Breast epithelium (tissue), 4 donors: ENCODE measurements at places on chromosomes 2 and 18. TPM values are rescaled to one million over a fixed set of nuclear protein-coding genes. Genes with fewer than 3 reads are reported as not detected.

GRCh38 chr2:233976087-233976486, 58.9 kb downstream of the TRPM8 start:
- DNase-seq = no peak
- no peak overlapping the region for H3K4me3 ChIP-seq
- no peaks in the 10 kb centered on the region for H3K4me1 ChIP-seq
- no peaks in the 10 kb centered on the region for H3K36me3 ChIP-seq
- H3K27me3 ChIP-seq = no peaks in the 10 kb centered on the region
- no peak overlapping the region for H3K27ac ChIP-seq

GRCh38 chr2:63796796-63797195, 44.9 kb upstream of the UGP2 start:
- H3K36me3 ChIP-seq = no peaks in the 10 kb centered on the region
- no peak overlapping the region for H3K27ac ChIP-seq
- no peaks in the 10 kb centered on the region for H3K27me3 ChIP-seq

- H3K4me1 ChIP-seq = no peaks in the 10 kb centered on the region
- H3K36me3 ChIP-seq = no peaks in the 10 kb centered on the region
- no peak for DNase-seq
- no peaks in the 10 kb centered on the region for H3K27me3 ChIP-seq
These were observed 82.8 kb downstream of the EPB41L3 start for GRCh38 chr18:5461041-5461440.

DNA sequence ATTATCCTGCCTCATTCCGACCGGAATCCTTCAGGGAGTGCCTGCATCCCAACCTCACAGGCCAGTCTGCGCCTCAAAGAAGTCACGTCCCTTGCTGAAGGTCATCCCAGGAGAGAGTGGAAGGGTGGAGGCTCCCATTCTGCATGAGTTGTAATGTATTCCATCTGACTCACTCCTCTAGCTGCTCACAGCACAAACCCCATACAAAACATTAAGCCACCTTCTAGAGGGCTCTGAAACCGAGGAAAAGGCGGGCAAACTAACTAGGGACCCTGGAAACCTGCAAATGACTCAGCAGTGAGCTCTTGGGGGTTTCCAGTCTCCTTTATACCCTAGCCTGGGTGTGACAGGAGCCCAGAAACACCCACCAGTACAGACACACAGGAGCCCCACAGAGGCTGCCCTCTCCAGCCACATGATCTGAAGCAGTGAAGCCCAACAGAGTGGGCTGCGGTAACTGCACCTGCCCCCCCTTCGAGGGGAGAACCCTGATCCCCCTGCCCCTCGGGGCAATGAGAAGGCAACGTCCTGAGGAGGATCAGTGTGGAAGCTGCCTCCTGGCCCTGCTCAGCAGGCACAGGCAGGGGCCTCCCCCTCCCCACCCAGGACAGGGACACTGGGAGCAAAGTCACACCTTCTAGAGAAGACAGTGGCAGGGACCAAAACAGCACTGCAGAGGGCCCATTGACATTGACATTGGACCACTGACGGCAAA, 69.3 kb upstream of the SNTG2 start:
- H3K27ac ChIP-seq = no peak overlapping the region
- DNase-seq = no peak
- no peaks in the 10 kb centered on the region for H3K4me1 ChIP-seq
- H3K36me3 ChIP-seq = no peaks in the 10 kb centered on the region
- no peak overlapping the region for H3K4me3 ChIP-seq
- H3K27me3 ChIP-seq = no peaks in the 10 kb centered on the region

DNA sequence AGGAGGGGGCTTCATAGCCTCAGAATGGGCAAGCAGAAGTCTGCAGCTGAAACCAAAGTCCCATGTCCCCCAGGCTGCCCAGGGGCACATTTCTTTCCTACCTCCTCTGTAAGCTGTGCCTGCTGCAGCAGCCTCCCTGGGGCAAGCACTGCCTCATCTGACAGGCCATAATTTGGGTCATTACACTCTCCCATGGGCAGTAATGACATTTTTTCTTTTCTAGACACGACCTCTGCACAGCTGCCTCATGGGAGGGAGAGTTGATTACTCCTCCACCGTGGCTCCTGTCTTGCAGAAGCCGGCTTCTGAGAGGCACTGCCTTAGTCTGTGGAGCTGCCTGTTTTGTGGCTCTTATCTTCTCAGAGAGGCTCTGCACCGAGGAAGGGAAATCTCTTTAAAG, 268.9 kb downstream of the TDRD15 start:
- no peaks in the 10 kb centered on the region for H3K36me3 ChIP-seq
- DNase-seq = no peak
- no peaks in the 10 kb centered on the region for H3K4me1 ChIP-seq
- no peak overlapping the region for H3K27ac ChIP-seq
- no peaks in the 10 kb centered on the region for H3K27me3 ChIP-seq

GRCh38 chr2:217107480-217107879, 247.6 kb upstream of the TNP1 start:
- no peak overlapping the region for H3K4me3 ChIP-seq
- no peak for DNase-seq
- H3K27me3 ChIP-seq = no peaks in the 10 kb centered on the region
- H3K36me3 ChIP-seq = no peaks in the 10 kb centered on the region
- no peaks in the 10 kb centered on the region for H3K4me1 ChIP-seq

GRCh38 chr18:3219241-3219630, 532 bp downstream of the MYOM1 start:
- peak overlapping the region; percentile 8 for H3K4me3 ChIP-seq
- no peaks in the 10 kb centered on the region for H3K27me3 ChIP-seq
- DNase-seq = no peak
- peak overlapping the region; percentile 15 for H3K27ac ChIP-seq
- no peaks in the 10 kb centered on the region for H3K4me1 ChIP-seq

DNA sequence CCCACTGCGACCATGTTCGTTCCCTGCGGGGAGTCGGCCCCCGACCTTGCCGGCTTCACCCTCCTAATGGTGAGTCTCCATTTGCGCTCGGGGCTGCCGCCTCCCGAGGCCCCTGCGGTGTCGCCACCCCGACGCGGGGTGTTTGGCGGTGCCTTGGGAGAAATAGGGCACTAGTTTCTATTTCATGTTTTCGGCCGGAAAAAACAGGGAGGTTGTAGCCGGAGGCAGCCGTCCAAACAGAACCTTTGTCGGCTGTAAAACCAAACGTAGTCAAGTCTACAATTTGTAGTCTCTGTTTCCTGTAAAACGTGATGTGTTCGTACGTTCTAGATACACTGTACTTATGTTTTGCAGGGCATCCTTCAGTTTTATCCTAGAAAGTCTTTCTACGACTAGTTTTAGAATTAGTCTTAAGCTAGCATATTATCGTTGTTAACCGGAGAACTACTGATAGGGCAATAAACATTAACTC, 290 bp downstream of the PSMG2 start:
- peak overlapping the region; percentile 99 for H3K27ac ChIP-seq
- no peaks in the 10 kb centered on the region for H3K27me3 ChIP-seq
- H3K36me3 ChIP-seq = no peaks in the 10 kb centered on the region
- H3K4me1 ChIP-seq = peaks cover 12% of the 10 kb centered on the region

- H3K27me3 ChIP-seq = no peaks in the 10 kb centered on the region
- no peak overlapping the region for H3K4me3 ChIP-seq
- no peaks in the 10 kb centered on the region for H3K4me1 ChIP-seq
- no peak overlapping the region for H3K27ac ChIP-seq
- H3K36me3 ChIP-seq = no peaks in the 10 kb centered on the region
These were observed 426.9 kb downstream of the CDH2 start for GRCh38 chr18:27750014-27750413.

DNA sequence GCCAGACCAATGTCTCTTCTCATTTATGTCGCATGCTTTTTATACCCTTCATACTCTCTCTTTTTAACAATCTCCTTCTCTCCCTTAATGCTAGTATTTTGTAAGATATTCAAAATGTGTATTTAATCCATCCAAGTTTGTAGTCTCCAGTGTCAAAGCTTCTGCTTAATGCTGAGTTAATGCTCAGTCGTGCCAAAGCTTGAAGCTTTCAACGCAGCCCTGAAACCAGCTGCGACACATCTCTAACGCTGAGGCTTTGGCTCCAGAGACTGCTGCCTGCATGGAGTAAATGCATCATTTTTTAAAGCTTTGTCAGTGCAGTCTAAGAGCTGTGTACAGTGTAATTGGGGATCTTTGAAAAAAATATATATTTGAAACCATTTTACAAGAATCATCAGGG, 2108.8 kb upstream of the PIK3C3 start:
- no peak overlapping the region for H3K27ac ChIP-seq
- H3K36me3 ChIP-seq = no peaks in the 10 kb centered on the region
- no peak for DNase-seq
- no peak overlapping the region for H3K4me3 ChIP-seq

DNA sequence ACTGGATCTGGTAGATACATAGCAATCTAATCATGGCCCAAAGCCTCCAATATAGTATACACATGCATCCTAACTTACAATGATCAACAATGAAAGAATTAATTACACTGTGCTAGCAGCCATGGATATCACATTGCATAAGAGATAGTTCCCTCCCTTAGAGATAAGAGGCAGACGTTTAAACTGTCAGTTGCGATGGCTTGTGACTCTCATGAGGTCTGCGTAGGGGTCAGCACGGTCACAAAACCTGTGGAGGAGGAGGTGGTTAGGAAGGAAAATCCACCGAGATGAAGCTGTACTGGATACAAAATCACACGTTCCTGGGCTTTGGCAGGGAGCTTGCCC, 800 bp upstream of the RALB start:
- H3K27ac ChIP-seq = peak overlapping the region; percentile 94
- DNase-seq = no peak
- peaks cover 5% of the 10 kb centered on the region for H3K4me1 ChIP-seq
- H3K27me3 ChIP-seq = no peaks in the 10 kb centered on the region
- no peaks in the 10 kb centered on the region for H3K36me3 ChIP-seq

- H3K4me1 ChIP-seq = no peaks in the 10 kb centered on the region
- DNase-seq = no peak
These were observed 33.4 kb downstream of the ZFP36L2 start for GRCh38 chr2:43192744-43193651.

DNA sequence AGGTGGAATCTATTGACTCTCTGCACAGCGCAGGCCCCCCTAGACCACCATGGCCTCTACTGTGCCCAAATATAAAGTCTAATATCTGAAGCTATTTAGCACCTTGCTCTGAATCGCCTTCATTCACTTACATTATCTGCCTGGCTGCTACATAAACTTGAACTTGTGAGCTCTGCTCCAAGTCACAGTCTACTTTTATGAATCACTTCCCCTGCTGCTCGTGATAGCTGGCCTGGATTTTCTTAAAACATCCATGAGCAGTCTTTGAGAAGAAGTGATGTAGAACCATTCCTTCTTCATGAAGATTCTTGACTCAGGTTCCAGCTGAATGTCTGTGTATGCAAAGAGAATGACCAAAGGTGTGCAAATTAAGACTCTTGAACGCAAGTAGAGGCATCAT, 359.5 kb downstream of the RND3 start:
- no peak overlapping the region for H3K27ac ChIP-seq
- H3K27me3 ChIP-seq = no peaks in the 10 kb centered on the region
- H3K36me3 ChIP-seq = no peaks in the 10 kb centered on the region
- no peaks in the 10 kb centered on the region for H3K4me1 ChIP-seq

- no peaks in the 10 kb centered on the region for H3K27me3 ChIP-seq
- H3K4me3 ChIP-seq = no peak overlapping the region
- no peak for DNase-seq
These were observed 273.7 kb upstream of the KYNU start for GRCh38 chr2:142603759-142604158.

DNA sequence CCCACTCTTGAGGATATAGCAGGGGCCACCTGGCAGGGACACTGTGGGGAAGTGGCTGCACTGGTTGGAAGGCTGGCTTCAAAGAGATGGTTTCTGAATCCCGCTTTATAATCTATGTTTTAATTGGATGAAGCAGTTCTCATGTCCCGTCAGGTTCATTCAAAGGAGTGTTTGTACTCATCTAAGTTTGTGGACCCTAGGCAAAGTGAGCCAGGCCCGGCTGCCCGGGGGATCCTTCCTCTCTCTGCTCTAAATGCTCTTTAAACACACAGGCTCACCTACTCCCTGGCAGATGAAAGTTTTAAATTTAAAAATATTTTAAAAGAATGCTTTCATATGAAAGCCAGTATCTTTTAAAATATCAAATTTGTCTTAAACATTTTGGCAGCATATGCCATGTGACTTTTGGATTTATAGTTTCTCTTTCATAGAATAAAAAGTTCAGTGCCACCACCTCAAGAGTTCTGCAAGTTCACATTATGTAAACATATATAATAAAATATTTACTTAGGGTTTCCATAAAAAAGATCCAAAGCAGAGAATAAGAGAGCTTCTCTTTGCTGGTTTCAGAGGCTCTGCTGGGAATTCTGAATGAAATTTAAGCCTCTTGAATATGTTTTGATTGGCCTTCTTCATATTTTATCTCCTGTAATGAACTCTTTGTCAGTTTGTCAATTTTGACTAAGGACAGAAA, 143.5 kb upstream of the ALPP start:
- H3K4me1 ChIP-seq = no peaks in the 10 kb centered on the region
- no peak overlapping the region for H3K27ac ChIP-seq
- no peaks in the 10 kb centered on the region for H3K36me3 ChIP-seq
- H3K27me3 ChIP-seq = no peaks in the 10 kb centered on the region
- no peak for DNase-seq

- DNase-seq = no peak
- H3K4me3 ChIP-seq = peak overlapping the region; percentile 97
- H3K4me1 ChIP-seq = peaks cover 25% of the 10 kb centered on the region
- no peaks in the 10 kb centered on the region for H3K27me3 ChIP-seq
- H3K36me3 ChIP-seq = peaks cover 10% of the 10 kb centered on the region
These were observed 494 bp downstream of the ANKZF1 start for GRCh38 chr2:219230059-219230540.

DNA sequence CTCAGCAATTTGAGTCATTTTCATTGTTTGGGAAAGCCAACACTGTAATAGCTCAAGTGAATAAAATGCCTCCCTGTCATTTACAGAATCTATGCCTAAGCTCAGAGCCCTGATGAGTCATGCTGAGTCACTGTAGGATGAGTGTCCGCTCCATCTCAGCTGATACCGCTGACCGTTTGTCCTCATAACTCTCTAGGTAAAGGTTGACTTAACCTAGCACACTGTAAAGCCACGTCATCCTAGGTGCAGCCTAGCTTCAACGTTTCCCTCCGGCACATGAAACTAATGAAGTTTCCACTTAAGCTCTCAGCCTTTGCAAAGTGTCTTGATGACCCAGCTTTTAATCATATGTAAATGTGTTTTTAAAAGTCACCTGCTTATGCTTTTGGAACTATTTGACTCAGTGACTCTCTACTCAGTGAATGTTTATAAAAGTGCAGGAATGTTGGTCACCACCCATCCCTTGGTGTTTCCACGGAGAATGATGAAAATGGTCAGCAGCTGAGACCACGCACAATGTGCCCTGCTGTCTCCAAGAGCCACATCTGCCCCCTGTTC, 154.0 kb downstream of the PMAIP1 start:
- H3K4me3 ChIP-seq = no peak overlapping the region
- no peaks in the 10 kb centered on the region for H3K27me3 ChIP-seq
- H3K36me3 ChIP-seq = no peaks in the 10 kb centered on the region
- no peak overlapping the region for H3K27ac ChIP-seq
- no peak for DNase-seq
- no peaks in the 10 kb centered on the region for H3K4me1 ChIP-seq

The GAL3ST2 gene
- not detected for total RNA-seq

The STAT4 gene
- 1.6 TPM for total RNA-seq

The CCDC195 gene
- not detected for total RNA-seq

The PSMA8 gene
- total RNA-seq = not detected

The PHOSPHO2 gene
- 16.2 TPM for total RNA-seq

The SLC4A3 gene
- 4.7 TPM for total RNA-seq

The TNFRSF11A gene
- 6.4 TPM for total RNA-seq
